Small intestine (tissue), 16 donors: ENCODE measurements at places on chromosomes 16 and 17. TPM values are rescaled to one million over a fixed set of nuclear protein-coding genes. Genes with fewer than 3 reads are reported as not detected.

Gene RBBP6
- 20.7 TPM for polyA plus RNA-seq

Gene HOXB2
- 7.3 TPM for polyA plus RNA-seq

Gene C16orf54
- 0.95 TPM for polyA plus RNA-seq

Gene GAS2L2
- not detected for polyA plus RNA-seq

Gene STX1B
- 0.64 TPM for polyA plus RNA-seq

Gene TBX6
- 1.5 TPM for polyA plus RNA-seq

Gene B4GALNT2
- 3.2 TPM for polyA plus RNA-seq

Gene KLHL11
- 1.7 TPM for polyA plus RNA-seq

Gene ABCA5
- 25.7 TPM for polyA plus RNA-seq

Gene COQ9
- 125 TPM for polyA plus RNA-seq

Gene OTOA
- not detected for polyA plus RNA-seq

Gene TMEM92
- polyA plus RNA-seq, result 39.1 TPM

Gene CNTD1
- polyA plus RNA-seq, result not detected

Gene C1QL1
- not detected for polyA plus RNA-seq

Gene FOXN1
- polyA plus RNA-seq, result not detected

Gene MCRIP2
- polyA plus RNA-seq, result 224 TPM

Gene AOC2
- 1.1 TPM for polyA plus RNA-seq

Gene MAPK7
- 19.9 TPM for polyA plus RNA-seq

Gene NOTUM
- polyA plus RNA-seq, result 1.0 TPM

Gene SLC47A1
- polyA plus RNA-seq, result not detected

Gene COG7
- 18.1 TPM for polyA plus RNA-seq

Gene ZNF385C
- polyA plus RNA-seq, result not detected

Gene OR1A1
- polyA plus RNA-seq, result not detected

Gene ALOX12B
- polyA plus RNA-seq, result 0.81 TPM

Gene TBC1D3K
- polyA plus RNA-seq, result 1.4 TPM
